Right cardiac atrium (tissue), 5 donors: ENCODE measurements at places on chromosomes 3 and 15. TPM values are rescaled to one million over a fixed set of nuclear protein-coding genes. Genes with fewer than 3 reads are reported as not detected.

DNA sequence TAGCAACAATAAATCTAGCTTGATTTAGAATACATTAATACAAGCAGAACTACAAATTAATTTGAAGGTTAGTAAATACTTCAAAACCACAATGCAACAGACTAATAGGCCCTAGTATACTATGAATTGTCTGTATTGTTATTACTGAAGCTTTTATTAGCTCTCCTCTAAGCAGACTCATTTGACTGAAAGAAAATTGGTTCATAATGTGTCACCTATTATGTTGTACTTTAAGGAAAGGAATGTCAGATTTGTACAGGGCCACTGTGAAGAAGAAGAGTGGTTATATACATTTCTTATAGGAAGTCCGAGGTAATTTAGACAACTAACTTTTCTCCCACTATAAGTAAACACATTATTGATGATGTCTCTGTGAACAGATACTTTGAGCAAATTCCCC, 954.5 kb downstream of the ZPLD1 start:
- no peak for DNase-seq

DNA sequence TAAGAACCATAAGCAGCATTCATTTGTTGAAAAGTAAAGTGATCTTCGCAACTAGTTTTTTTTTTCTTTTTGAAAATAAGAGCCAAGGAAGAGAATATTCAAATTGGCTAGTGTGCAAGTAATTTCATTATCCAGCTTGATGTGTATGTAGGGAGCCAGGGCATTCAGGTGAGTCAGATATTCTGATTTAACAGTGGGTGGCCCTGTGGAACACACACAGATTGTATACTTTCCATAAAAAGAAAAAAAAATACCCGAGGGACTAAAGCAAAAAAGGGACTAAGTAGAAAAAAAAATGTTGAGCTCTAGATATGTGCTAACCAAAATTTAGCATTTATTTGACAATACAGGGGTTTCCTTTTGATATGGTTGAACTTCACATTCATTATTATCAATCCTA, 96.9 kb upstream of the ROPN1 start:
- no peak for DNase-seq

GRCh38 chr15:56653107-56653506, 80.2 kb downstream of the ZNF280D start:
- no peak for DNase-seq

- DNase-seq, result peak; percentile 67
These were observed 180.8 kb downstream of the ATP10A start for GRCh38 chr15:25682340-25682739.

GMNC gene
- not detected for polyA plus RNA-seq

DNA sequence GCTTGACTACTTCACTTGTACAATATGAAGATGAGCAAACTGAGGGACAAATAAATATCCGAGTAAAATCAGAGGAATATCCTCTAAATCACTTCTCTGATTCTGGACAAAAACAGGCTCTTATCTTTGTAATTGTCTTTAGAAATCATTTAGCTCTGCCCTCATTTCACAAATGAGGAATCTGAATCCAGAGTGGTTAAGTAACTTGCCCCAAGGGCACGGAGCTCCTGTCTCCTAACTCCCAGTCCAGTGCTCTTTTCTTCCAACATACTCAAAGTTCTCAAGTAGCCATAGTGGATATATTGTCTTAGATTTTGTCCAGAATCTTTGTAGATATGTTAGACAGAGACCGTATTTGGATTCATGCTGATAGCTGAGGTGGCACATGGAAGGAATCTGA, 156.0 kb downstream of the TP63 start:
- no peak for DNase-seq

DPPA2 gene
- not detected for polyA plus RNA-seq

PRSS50 gene
- polyA plus RNA-seq, result 0.14 TPM

GRCh38 chr3:73546961-73547360, 77.8 kb downstream of the PDZRN3 start:
- no peak for DNase-seq

GRCh38 chr3:190514413-190515153, 698 bp downstream of the IL1RAP start:
- peak; percentile 71 for DNase-seq

GRCh38 chr15:50295966-50296365, 30.4 kb upstream of the HDC start:
- no peak for DNase-seq

GRCh38 chr3:197782230-197782629, 8.8 kb upstream of the LRCH3 start:
- DNase-seq, result no peak

- no peak for DNase-seq
These were observed 128.6 kb downstream of the SLCO3A1 start for GRCh38 chr15:91981821-91982800.

- no peak for DNase-seq
These were observed 96.0 kb downstream of the GTPBP8 start for GRCh38 chr3:113086560-113087461.

- no peak for DNase-seq
These were observed 1.4 kb downstream of the MAP6D1 start for GRCh38 chr3:183823963-183824362.

DNA sequence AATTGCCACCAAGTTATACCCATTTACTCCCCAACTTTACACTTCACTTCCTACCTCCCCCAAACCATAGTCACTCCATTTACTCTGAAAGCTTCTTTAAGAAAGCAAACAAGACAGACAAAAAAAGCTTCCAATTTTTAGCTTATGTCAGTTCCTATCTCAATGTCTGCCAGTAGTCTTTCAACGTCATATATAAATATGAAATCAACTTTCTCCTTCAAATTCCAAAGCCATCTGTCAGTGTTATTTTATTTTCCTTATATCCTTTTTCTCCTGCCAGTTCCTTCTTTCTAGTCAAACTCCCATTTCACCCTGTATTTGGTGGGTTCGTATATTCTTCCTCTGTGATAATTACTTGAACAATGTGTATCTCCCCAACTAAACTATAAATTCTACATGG, 85.8 kb upstream of the CMC1 start:
- no peak for DNase-seq

DNA sequence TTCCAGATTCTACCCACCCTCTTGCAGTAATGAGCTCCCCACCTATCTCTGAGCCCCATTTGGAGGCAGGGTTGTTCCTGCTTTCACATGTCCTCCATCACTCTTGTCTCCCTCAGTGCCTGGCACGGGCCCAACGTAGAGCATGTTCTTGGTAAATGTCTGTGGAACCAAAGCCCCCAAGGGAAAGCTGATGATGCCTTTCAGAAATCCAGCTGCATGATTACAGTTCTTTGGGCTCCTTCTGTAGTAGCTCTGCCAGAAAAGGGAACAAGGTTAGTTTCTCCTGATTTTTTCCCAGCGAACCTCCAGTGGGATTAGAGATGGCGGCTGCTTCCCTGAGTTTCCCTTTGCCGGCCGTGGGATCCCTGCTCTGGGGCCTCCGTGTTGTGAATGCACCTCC, 39.3 kb downstream of the CGNL1 start:
- DNase-seq, result peak; percentile 93

ZNF501 gene
- 1.9 TPM for polyA plus RNA-seq

AP2M1 gene
- 330 TPM for polyA plus RNA-seq

TRIM71 gene
- not detected for polyA plus RNA-seq
